ENCODE measurements at places on chromosomes 16 and 17.
A peak's percentile ranks its signal among the peaks of the same experiment; 100 is the strongest.

GRCh38 chr17:78922816-78923498 is 2.2 kb downstream of the TIMP2 start:
- no peak for DNase-seq

DNA sequence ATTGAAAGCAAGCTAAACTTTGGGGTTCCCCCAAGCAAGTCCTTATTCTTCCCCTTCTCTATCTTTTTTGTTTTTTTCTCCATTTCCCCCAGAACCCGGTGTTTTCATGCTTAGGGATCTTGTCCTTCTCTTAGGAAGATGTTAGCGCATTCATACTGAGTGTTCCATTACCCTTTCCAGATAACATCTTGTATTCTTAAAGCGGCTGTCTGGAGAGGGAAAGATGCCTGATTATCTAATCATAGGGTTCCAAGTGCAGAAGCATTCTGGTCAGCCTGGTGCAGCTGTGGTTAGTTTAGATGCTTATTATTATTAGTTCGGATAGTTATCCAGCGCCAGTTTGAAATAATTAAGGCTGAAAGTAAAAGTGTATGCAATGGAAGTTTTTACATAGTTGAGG is 2.0 kb downstream of the TOM1L1 start:
- no peak for DNase-seq

DNA sequence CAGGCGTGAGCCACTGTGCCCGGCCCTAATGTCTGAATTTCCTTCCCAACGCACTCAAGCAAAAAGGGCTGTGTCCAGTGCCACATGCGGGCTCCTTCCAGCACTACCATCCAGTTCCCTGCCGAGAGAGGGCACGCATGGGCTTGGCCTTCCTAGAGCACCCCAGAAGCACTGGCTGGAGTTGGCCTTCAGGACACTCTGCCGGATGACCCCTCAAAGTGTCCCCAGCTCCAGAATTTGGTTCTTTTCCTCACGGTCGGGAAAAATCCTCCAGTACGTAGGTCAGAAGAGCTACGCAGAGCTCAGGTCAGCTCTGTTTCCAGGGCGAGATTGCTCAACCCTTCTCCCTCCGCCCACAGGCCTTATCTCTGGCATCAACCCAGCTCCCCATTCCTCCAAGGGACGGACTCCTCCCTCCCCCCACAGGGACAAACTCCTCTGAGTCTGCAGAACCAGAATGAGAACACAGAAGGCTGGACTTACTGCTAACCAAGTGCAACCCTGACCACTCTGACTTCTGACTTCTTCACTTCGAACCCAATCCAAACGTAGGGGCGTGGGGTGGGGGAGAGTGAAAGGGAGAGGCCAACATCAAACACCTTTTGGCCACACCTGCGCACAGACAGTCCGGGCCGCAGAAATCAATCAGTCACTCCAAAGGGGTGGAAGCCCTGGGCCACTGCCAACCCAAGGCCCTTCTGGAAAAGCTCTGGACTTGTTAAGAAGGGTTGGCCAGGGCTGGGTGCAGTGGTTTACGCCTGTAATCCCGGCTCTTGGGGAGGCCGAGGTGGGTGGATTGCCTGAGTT is 3.6 kb downstream of the CDC42EP4 start:
- DNase-seq, result peak; percentile 92

DNA sequence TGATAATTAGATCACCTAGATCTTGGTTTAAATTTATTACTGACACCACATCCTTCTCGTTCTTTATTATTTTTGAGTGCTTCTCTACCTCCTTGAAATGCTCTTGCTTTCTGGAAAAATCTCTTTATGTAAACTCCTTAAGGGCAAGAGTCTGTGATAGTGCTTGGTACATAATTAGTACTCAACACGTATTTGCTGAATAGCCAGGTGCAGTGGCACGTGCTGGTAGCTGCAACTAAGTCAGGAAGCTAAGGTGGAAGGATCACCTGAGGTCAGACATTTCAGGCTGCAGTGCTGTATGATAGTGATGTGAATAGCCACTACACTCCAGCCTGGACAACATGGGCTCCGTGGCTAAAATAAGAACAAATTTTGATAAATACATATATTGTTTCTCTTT is 63.0 kb downstream of the PPM1E start:
- no peak for DNase-seq

GRCh38 chr17:8408371-8408770 is 10.7 kb upstream of the RNF222 start:
- DNase-seq, result peak; percentile 72

GRCh38 chr16:58154345-58154744 is 25.2 kb upstream of the CFAP20 start:
- no peak for DNase-seq

DNA sequence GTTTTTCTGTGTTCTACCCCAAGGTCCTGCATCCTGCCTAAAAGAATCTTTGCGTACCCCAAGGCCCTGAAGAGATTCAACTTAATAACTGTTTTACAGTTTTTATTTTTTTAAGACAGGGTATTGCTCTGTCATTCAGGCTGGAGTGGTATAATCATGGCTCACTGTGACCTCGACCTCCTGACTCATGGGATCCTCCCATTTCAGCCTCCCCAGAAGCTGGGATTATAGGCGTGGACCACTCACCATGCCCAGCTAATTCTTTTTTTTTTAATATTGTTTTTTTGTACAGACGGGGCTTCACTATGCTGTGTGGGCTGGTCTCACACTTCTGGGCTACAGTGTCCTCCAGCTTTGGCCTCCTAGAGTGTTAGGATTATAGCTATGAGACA is 9.3 kb upstream of the FAAP100 start:
- no peak for DNase-seq

GRCh38 chr16:73874324-73874723 is 422.3 kb upstream of the PSMD7 start:
- DNase-seq, result no peak

DNA sequence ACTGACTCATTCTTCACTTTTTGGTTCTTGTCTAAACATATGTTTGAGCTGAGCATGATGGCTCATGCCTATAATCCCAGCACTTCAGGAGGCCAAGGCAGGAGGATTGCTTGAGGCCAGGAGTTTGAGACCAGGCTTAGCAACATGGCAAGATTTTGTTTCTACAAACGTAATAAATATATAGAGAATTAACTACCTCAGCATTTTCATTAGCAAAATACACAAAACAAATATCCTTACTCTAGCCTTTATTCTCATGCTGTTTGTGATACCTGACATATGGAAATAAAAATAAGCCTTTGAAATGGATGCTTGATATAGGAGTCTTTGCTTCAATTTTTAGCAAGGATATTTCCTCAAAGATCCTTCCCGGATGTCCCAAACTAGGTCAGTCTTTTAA is 132.8 kb downstream of the ABCC1 start:
- DNase-seq, result no peak

DNA sequence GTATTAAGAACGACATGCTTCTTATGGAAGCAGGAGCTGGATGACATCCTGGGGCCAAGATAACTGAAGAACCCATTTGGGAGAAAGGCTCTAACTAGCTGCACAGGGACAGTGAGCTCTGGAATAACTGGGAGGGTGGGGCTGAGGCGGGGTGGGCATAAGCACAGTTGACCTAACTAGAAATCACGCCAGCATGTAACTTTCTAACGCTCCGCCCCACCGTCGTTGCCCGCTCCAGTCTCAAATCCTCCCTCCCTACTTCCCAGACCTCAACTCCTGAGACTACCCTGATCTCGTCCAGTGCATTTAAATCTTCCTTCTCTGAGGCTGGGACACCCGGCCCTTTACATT is 436 bp downstream of the PHB1 start:
- peak; percentile 25 for DNase-seq

- DNase-seq, result peak; percentile 30
Observed at GRCh38 chr17:74840989-74841666, 18.6 kb downstream of the GRIN2C start.

DNA sequence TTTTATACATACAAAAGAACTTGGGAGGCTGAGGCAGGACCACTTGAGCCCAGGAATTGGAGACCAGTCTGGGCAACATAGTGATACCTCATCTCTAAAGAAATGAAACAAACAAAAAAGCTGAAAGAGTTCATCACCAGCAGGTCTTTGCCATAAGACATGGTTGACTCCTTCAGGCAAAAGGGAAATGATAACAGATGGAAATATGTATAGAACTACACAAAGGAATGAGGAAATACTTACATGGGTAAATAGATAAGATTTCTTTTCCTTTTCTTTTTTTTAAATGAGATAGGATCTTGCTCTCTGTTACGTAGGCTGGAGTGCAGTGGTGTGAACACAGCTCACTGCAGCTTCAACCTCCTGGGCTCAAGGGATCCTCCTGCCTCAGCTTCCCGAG is 165.3 kb downstream of the PARN start:
- DNase-seq, result no peak

GRCh38 chr16:14071576-14072271 is 605 bp downstream of the MRTFB start:
- DNase-seq, result no peak

DNA sequence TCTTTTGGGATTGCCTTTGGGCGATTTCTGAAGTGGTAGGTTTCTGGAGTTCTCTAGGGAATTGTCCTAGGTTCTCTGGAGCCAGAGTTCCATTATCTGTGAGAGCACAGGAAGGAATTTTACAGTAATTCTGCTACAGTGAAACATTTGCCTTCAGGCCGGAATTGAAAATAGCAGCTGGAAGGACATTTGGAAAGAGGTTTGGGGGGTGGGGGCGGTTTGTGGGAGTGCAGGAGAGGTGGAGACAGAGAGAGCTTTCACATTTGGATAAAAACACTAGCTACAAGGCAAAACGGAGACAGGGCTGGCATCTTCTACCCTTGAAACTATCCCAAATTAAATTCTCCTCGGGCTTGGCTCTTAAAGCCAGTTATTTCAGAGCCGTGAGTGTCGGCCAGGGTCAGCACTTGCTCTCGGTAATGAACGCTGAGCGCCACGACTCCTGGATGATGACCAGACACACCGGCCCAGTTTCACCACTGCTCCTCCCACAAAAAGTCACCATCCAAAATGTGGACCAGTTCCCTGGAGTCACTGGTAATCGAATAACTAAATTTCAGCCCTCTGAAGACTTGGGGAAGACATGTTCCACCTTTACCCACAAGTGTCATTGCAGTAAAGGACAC is 67.7 kb upstream of the TANC2 start:
- DNase-seq, result no peak

DNA sequence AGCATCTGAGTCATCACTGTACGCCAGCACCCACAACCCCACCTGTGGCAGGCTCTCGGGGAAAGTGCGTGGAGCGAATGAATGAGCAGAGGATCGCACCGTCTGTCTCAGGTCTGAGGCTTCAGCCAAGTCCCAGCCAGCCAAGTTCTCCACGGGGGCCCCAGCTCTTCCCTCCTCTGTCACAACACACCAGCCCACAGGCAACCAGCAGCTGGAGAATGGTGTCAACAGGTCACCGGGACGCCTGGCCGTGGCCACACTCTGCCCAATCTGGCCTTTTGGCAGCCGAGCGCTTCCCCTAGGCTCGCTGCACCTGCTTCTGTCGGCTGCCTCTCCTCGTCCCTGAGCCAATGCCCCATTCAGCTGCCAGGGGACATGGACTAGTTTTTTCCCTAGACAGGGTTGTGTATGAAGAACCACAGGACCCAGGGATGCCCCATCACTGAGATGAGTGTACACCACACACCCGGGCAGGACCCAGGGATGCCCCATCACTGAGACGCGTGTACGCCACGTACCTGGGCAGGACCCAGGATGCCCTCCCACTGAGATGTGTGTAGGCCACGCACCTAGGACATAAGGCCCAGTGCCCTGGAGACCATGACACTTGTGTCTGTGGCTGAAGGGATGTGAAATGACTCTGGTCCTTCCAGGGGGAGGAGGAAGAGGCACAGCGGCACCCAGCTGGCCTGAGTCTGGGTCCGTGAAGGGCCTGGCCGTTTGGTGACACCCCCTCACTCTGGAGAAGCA is 52.8 kb downstream of the ABR start:
- no peak for DNase-seq

DNA sequence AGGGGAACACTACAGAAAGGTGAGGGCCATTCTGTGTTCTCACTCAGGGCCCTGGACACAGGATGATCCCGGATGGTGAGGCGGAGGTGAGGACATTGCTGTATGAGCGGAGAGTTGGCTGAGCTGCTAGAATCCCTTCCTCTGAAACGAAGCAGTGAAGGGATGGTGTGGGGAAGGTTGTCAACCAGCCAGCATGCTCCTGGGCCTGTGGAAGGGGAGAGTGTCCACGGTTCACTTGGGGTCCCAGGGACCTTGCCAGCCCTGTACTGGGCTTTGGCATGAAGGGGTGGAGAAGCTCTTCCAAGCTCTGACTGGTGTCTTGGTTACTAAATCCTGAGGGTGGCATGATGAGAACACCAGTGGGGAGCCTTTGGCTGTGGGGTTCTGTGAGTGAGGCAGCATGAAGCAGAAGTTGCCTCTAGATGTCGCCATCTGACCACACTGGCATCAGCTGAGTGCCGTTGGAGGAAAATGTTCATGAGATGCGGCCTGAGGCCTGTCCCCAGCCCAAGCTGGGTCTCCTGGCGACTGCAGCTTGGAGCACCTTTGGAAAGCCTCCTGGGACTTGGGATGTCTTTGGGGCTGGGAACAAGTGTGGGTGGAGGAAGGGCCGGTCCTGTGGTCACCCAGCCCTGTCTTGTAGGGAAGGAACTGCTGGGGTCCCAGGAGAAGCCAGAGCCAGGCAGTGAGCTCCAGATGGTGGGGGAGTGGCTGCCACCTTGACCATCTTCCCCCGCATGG is 14.8 kb downstream of the PDP2 start:
- peak; percentile 82 for DNase-seq

DNA sequence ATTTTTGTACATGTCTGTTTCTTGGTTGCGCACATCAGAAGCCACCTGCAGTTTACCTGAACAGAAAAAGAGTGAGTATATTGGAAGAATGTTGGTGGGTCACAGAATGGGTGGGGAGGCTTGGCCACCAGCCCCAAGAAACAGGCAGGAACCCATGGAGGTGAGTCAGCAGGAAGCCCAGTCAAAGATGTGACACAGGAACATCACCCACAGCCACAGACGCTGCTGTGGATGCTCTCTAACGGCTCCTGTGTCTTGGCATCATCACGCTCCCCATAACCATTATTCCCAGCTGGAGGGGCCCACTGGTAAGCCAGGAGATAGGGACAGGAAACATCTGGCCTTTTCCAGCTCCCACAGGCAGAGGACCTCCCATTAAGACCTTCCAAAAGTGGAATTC is 94.0 kb upstream of the WSB1 start:
- DNase-seq, result no peak

GRCh38 chr17:50764734-50765149 is 2.6 kb downstream of the ANKRD40CL start:
- no peak for DNase-seq

DNA sequence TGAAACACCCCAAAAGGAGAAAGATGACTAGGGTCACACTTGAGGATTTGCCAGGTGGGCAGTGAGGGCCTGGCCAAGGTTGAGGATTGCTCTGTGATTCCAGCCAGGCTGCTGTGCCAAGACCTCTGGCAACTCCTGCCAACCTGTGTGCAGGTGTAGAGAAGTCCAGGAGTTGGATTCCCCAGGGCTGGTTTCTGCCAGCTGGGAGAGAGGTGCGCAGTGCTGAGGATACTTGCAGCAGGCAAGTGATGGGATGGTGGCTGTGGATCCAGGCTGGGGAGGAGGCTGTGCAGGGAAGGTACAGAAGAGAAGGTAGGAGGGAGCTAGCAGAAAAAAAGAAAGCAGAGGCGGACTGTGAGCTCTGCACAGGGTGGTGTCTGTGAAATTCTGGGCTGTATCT is 6.6 kb downstream of the RIPOR1 start:
- DNase-seq, result no peak

- DNase-seq, result no peak
Observed at GRCh38 chr17:29049541-29050145, 6.7 kb downstream of the PIPOX start.

- DNase-seq, result no peak
Observed at GRCh38 chr17:48596735-48597527, 3.4 kb upstream of the HOXB5 start.

- DNase-seq, result peak; percentile 38
Observed at GRCh38 chr17:41523787-41524186, 4.3 kb downstream of the KRT19 start.

Data from transverse colon (tissue), 4 donors.